Transverse colon (tissue), 4 donors: ENCODE measurements at places on chromosomes 7 and 10. TPM values are rescaled to one million over a fixed set of nuclear protein-coding genes. Genes with fewer than 3 reads are reported as not detected.

The FANK1 gene
- 5.9 TPM for total RNA-seq

DNA sequence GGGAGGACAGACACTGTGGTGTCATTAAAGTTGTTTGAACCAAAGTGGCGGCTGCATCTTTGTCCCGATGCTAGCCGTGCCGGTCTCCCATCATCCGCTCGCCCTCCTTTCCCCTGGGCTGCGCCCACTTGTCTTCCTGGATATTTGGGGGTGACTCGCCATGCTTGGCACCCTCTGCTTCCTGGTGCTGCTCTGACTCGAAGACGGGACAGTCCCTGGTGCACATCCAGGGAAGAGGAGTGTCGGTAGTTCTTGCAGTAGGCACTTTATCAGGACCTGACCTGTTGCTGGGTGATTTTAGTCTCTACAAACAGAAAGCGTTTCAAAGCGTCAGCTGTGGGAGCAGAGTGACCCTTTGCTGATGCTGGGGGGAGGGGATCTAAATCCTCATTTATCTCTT, 68.3 kb upstream of the DNAJB6 start:
- DNase-seq: no peak

DNA sequence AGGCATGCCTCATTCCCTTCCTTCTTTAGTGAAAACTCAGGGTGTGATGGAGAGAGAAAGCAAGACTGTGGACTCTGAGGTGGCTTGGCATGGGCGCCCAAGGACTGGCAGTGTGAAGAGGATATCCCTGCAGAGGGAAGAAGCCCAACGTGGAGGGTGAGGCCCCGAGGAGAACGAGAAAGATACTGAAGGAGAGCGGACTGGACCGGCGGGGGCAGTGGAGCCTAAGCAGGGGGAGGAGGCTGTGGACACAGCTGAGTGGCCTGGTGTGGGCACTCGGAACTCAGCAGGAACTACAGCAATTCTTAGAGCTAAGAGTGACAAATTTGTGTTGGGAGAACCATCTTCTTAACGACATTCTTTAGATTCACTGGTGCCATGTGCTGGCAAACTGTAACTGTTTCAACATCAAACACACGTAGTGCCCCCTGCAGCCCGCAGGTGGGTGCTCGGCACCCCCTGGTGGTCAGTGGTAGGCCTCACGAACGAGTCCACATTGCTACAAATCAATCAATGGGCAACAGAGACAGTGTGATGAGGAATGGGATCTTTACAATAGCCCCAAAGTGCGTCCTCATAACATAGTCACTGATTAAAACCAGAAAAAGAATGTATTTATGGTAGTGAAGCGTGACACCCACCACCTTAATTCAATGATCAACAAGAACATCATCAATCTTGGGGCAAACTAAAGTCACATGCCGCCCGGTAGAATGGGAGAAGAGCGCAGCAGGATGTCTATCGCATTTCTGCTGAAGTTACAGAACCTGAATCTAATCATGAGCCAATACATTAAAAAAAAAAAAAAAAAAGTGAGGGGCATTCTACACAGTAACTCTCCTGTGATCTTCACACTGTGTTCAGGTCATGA, 2.0 kb upstream of the SFTPA1 start:
- DNase-seq: peak; percentile 26

- DNase-seq: no peak
These were observed 3.7 kb downstream of the TMEM140 start for GRCh38 chr7:135151533-135151932.

DNA sequence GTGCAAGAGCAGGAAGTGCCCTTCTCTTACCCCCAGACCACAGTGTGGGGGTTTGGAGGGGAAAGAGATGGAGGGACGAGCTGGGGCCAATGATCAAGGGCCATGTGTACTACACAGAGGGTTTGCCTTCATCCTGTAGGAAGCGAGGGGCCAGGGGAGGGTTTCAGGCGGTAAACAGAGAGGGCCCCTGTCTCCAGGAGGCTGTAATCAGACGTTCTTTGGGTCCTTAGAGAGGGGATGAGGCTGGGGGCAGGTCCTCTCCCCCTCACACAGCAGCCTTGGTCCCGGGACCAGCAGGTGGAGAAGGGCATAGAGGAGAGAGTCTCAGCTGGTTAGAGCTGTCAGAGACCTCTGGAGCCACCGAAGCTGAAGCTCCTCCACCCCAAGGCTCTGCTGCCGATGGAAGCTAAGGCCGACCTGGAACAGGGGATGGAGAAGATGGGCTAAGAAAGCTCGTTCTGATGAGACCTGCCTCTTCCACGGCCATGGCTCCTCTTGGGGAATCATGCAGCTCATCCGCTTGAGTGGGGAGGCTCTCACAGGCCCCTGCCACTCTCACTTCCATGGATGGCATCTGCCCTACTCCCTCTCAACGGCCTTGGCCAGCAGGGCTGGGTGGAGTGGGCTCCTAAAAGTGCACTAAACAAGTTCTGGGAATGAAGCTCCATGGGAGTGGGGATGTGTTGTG, 3.5 kb downstream of the LOXL4 start:
- DNase-seq: no peak

GRCh38 chr10:35000936-35001335, 89.2 kb downstream of the CUL2 start:
- DNase-seq: no peak

- DNase-seq: no peak
These were observed 36.5 kb downstream of the COA1 start for GRCh38 chr7:43692582-43693373.

GRCh38 chr7:80681272-80681885, 42.9 kb downstream of the CD36 start:
- no peak for DNase-seq

The WEE2 gene
- total RNA-seq: not detected

- no peak for DNase-seq
These were observed 67.1 kb downstream of the AGMO start for GRCh38 chr7:15494711-15495110.

GRCh38 chr10:109941236-109941862, 18.0 kb upstream of the XPNPEP1 start:
- no peak for DNase-seq

DNA sequence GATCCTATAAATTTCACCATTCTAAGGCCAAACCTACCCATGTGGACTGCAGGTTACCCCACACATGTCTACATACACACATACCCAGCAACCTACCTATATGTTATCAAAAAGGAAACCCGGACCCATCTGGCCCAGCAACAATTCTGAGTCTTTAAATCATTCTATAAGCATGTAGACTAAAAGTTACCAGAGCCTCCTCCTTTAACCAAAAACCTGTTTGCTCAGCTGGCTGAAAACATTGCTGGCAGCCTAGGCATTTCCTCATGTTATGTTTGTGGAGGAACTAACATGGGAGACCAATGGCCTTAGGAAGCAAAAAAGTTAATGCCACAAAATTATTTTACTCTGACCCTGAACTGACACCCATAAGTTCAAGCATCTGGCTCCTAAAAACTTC, 5.3 kb upstream of the ADCK2 start:
- no peak for DNase-seq

DNA sequence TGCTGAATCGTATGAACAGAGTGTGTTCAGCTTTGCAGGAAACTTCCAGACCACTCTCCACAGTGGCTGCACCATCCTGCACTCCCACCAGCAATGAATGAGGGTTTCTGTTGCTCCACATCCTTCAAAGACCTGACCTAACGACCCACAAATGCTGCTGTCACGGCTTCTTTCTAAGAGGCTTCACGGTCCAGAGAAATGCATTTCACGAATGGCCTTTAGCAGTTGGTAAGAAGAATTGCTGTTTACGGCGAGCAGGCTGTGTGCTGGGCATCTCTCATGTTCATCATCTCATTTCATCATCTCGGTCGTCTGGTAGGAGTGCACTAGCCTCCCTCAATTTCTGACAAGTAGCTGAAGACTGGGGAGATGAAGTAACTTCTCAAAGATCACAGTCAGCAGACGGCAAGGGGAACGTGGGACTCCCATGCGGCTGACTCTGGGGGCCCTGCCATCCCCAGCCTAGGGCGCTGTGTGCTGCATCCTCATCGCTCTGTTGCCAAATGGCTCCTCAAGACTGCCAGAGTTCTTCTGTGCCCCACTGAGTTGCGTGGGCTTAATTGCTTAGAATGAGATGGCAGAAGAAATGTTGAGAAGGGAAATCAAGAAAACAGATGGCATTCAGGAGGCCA, 72.9 kb downstream of the ADARB2 start:
- DNase-seq: no peak

GRCh38 chr7:80450621-80451308, 61.1 kb downstream of the GNAT3 start:
- DNase-seq: no peak

The CALCR gene
- total RNA-seq: not detected

The ODAD2 gene
- not detected for total RNA-seq

DNA sequence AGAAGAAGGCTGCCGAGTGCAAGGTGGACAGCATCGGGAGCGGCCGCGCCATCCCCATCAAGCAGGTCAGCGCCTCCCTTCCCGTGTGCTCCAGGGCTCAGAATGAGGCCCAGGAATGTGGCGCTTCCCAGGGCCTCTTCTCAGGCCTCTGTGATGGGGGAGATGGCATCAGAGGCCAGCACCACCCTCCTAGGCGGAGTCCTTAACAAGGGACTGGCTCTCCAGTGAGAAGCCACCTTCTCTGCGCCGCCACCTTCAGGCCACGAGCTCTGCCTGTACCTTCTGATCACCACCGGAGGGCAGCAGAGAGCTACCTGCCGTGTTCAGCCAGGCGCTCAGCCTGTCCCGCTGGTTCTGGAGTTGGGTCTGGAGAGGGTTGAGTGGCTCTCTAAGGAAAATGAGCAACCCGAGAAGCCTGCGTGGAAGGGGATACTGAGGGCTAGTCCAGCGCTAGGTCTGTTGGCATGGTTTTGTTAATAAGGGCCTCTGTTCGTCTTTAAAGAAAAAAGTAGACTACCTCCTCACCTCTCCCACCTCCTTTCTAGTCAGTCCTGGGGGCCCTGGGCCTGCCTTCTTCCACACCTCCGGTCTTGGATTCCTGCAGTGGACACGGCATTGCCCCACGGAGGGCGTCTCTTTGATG, 37.7 kb downstream of the AGAP3 start:
- DNase-seq: peak; percentile 88

GRCh38 chr7:108078211-108078673, 51.9 kb downstream of the LAMB4 start:
- no peak for DNase-seq

DNA sequence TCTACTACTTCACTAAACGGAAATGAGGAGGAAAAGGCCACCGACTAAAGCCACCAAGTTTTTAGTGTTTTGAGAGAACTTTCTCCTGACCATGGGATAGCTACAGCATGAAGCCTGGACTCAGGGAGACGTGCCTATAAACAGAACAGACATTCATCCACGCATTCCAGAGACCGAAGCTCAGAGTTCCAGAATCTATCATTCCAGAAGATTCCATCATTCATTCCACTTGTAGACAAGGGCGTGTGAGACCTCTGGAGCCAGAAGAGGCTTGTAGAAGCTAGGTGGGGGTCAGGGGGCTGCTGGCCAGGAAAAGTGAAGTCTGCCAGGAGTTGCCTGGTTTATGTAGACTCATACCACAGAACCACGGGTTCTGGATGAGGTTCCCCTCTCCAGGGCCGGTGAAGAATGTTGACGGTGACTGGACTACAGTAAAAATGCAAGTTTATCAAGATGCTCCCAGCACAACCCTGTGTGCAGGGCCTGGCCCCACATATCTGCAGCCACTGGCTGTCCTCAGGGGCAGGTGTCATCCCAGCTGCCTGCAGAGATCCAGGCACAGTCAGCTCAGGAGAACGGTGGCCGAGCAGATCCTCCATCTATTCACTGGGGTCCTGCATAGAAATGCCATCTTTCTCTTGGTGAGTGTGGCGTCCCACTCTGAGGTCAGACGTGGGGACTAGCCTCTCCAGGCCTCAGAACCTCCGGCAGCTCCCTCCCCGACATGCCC, 215.7 kb downstream of the USP6NL start:
- no peak for DNase-seq

GRCh38 chr10:14843327-14843988, 5.4 kb downstream of the HSPA14 start:
- DNase-seq: no peak

The CARD11 gene
- total RNA-seq: 5.1 TPM
